ENCODE measurements at places on chromosomes 2 and 18. TPM values are rescaled to one million over a fixed set of nuclear protein-coding genes. Genes with fewer than 3 reads are reported as not detected.

The TXNDC2 gene
- total RNA-seq, result 0.12 TPM

The GPR45 gene
- not detected for total RNA-seq

The TP53I3 gene
- total RNA-seq, result 51.0 TPM

The COLEC12 gene
- 16.8 TPM for total RNA-seq

The IL1F10 gene
- total RNA-seq, result not detected
